CD4-positive, alpha-beta T cell treated with Interleukin-15 for 1 hour (primary cell): ENCODE measurements at places on chromosomes 13 and 19.

- DNase-seq: no peak
Observed at GRCh38 chr13:107331359-107331758, 763.4 kb upstream of the ARGLU1 start.

- no peak for DNase-seq
Observed at GRCh38 chr19:30743702-30744101, 371.5 kb downstream of the ZNF536 start.

GRCh38 chr13:60013166-60013565 is 150.6 kb downstream of the DIAPH3 start:
- DNase-seq: no peak

- DNase-seq: no peak
Observed at GRCh38 chr13:49302817-49303216, 55.1 kb downstream of the CDADC1 start.

DNA sequence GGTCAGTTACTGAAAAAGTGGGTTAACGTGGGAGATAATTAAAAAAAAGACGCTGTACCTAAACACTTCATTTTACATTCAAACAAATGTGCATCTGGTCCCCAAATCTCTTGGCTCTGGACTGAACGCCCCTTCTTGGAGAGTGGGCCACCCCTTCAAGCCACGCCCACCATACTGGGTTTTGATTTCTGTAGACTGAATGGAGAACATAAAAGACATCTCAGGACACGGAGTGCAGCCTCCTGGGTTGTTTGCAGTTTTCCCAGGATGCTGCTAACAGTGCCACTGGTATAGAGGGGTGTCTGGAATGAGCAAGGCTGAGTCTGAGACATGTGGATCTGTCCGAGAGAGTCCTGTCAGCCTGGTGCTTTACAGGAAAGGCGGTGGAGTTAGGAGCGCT is 10.6 kb downstream of the TFDP1 start:
- no peak for DNase-seq

DNA sequence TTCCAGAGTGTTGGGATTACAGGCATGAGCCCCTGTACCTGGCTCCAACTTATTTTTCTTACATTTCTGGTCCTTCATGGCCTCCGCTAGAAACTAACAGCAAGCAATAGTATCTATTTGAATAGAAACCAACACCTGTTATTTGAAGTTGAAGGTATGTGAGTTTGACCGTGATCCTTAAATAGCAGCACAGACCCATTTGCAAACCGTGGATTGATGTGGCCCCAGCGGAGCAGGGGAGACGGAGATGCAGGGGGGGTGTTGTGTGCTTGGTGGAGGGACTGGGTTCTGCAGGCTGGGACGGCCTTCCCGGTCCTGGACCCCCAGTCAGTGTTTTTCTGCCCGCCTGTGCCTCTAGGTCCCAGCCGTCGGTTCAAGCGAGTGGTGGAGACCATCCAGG is 16.9 kb downstream of the TMEM150B start:
- DNase-seq: no peak

DNA sequence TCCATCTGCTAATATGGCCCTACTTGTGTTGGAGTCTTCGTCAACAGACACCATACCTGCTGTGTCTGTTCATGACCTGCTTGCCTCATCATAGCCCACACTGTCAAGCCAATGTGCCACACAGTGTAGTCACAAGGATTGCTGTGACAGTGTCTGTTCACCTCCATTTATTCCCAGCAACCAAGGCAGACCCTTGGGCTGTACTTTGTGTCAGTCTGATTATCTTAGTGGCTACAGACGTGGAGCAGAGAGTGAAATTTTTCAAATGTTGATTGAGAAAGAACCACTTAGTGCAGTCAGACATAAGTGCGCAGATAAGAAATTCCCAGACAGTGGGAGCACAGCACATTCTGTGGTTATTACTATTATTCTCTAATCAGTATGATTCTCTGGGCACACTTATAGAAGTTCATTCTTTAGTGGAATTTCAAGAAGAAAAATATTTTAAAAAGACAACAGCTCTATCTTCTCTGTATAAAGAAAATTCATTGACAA is 184.6 kb downstream of the GPC6 start:
- DNase-seq: no peak

GRCh38 chr13:68185444-68186141 is 955.5 kb upstream of the PCDH9 start:
- DNase-seq: no peak

DNA sequence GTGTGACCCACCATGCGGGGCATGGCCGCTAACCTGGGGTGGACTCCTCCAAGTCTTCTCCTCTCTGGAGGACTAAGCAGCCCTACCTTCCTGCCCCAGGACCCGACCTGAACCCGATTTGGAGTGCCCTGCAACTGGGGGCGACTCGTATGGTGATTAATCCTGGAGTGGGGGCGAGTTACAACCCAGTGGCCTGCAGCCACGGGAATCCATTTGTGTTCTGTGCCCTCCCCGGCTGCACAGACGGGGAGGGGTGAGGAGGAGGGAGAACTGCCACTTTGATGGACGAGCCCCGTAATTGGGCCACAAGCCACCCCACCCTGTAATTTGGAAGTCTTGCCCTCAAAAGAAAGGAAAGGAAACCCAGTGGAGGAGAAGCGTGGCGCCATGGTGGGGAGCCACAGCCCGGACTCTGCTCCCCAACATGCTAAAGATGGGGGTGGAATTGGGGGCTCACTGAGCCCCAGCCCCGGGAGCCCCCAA is 18.0 kb downstream of the PRR36 start:
- no peak for DNase-seq
